ENCODE measurements at places on chromosomes 5 and 9.

DNA sequence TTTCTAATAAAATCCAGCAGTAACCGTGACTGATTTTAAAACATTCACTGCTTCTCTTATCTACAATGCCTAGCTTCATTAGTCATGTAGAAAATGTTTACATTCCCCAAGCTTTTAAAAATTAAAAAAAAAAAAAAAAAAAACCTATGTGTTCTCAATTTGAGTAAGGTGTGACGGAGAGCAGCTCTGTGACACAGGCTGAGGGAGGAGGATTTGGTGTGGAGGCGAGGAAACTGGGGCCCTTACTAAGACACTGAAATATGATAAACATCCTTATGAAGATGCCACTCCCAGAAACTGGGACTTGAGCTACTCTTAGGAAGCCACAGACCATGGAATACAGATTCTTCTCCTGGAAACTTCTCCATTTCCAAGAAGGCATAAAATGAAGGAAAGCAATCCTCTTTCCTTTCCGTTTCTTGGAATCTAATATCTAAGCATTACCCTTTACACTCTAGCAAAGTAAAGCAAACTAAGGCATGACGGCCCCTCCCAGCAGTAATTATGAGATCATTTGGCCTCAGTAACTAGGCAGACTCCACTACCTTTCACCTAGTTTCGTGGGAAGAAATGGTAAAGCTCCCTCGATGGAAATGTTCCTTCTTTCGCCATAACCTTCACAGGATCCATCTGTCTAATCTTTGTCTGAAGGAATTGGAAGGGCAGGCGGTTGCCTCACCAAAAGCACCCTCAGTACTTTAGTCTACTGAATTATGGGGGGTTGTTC lies 23.5 kb downstream of the GRAMD2B start:
- DNase-seq = peak; percentile 95

DNA sequence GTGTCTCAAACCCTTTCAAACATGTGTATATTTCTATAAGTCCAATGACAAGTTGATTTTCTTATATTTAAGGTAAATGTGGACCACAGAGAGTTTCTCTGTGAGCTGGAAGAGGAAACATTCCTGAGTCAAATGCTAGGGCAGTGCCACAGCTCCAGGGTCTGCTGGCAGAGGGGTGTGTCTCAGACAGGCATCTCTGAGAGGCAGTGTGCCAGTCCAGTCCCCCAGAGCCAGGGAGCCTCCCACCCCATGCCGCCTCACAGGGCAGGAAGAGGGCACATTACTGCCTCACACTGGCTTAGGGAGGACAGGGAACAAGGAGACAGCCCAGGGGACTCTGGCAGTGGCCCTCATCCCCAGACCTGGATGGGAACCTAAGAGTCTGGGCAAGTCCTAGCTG lies 120.2 kb downstream of the TENT4A start:
- no peak for DNase-seq

- no peak for DNase-seq
These were observed 486.2 kb downstream of the DMAC1 start for GRCh38 chr9:7313389-7313788.

DNA sequence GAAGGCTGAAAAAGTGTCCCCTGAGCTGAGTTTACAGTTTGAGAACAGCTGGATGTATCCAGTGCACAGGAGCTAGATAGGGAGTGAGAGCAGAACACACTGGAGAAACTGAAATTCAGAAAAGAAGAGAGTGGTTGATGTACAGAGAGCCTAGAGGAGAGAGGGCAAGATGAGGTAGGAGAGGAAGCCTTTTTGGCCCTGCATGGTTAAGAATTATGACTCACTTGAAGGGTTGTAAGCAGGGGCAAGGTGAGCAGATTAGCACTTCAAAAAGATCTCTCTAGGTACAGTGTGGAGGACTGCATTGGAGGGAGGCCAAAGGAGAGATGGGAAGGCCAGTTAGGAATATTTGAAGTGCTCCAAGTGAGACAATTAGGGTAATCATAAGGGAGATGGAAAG lies 25.2 kb downstream of the MCC start:
- no peak for DNase-seq

- DNase-seq = peak; percentile 68
These were observed 48.3 kb upstream of the DNAH5 start for GRCh38 chr5:13992795-13993194.

GRCh38 chr5:82942083-82942881 lies 134.9 kb downstream of the TMEM167A start:
- no peak for DNase-seq
